Memory B cell (primary cell): ENCODE measurements at places on chromosomes 11 and 22.
A peak's percentile ranks its signal among the peaks of the same experiment; 100 is the strongest.

DNA sequence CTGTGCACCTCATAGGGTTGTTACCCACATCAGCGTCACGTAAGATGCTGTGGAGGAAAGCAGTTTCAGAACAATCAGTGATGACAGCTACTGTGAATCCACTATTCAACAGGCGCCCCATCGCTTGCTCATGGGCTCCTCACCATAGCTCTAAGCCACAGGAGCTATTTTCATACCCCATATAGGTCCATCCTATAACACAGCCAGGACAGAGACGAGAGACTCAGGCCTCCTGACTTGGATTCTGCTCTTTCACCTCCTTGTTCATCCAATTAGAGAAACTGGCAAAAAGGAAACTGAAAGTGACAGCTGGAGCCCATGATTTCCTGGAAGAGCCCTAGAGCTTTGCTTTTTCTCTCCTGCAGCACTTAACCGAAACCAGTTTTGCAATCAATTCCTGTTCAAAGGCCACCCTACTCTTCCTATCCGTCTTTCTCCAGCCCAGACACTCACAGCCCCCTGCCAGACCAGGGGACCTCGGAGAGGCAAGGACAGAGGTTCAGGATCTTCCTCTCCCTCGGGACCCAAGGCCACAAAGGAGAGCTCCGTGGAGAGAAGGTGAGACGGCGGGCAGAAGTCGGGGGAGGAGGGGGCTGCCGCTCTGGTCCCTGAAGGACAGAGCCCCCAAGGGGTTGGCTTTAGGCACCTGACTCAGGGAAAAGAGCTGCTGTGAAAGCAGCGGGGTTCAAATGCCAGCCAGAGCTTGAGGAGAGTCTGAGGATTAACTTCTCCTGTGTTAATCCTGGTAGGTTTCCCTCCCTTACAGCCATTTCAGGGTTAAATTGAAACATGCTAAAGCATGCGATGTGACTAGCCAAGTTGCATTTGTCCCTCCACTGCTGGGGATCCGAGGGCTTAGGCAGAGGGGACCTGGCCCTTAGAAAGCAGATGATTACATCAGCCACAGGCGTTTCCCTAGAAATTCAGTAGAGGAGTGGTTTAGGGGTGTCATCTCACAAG lies at the start of gene APOL6:
Gene APOL6, plus strand, starts transcription at position 381 of the 960 bp plus-strand sequence. CDS start 7,980 bp downstream, outside the sequence.
- DNase-seq, result peak; percentile 40
- H3K4me3 ChIP-seq, result peak within 1 kb of the TSS; percentile 100
- peak within 1 kb of the TSS; percentile 98 for H3K27ac ChIP-seq
- peaks cover 3% of the 10 kb centered on the region for H3K36me3 ChIP-seq
- H3K27me3 ChIP-seq, result no peaks in the 10 kb centered on the region
- peaks cover 27% of the 10 kb centered on the region for H3K4me1 ChIP-seq

- H3K4me3 ChIP-seq, result no peak overlapping the region
- no peak for DNase-seq
- H3K36me3 ChIP-seq, result no peaks in the 10 kb centered on the region
- H3K27me3 ChIP-seq, result peaks cover 8% of the 10 kb centered on the region
- no peaks in the 10 kb centered on the region for H3K4me1 ChIP-seq
Observed at GRCh38 chr11:123405123-123405592, 24.9 kb upstream of the GRAMD1B start.

- peaks cover 6% of the 10 kb centered on the region for H3K36me3 ChIP-seq
- H3K27ac ChIP-seq, result peak overlapping the region; percentile 38
- H3K4me3 ChIP-seq, result no peak overlapping the region
Observed at GRCh38 chr11:83042964-83043711, 28.6 kb downstream of the RAB30 start.

DNA sequence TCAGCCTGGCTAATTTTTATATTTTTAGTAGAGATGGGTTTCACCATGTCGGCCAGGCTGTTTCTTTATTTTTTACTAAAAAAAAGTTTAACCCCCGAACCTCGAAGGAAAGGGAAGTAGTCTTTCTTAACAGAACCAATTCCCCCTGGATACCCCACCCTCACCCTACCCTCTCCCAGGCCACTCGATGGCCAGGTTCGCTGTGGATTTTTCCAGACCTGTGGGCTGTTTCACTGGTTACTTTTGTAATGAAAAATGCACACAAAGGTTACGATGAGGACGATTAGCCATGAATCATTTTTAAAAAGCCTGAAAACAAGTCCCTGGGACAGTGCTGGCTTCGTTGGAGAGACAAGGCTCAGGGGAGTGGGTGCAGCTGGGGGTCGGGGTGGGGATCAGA lies 2.5 kb downstream of the TSPO start:
- H3K27ac ChIP-seq, result no peak overlapping the region
- peaks cover 26% of the 10 kb centered on the region for H3K4me1 ChIP-seq
- H3K4me3 ChIP-seq, result peak overlapping the region; percentile 53
- no peaks in the 10 kb centered on the region for H3K36me3 ChIP-seq
- H3K27me3 ChIP-seq, result peaks cover 5% of the 10 kb centered on the region

- no peaks in the 10 kb centered on the region for H3K36me3 ChIP-seq
- no peak overlapping the region for H3K4me3 ChIP-seq
- H3K27ac ChIP-seq, result no peak overlapping the region
- no peak for DNase-seq
- H3K27me3 ChIP-seq, result no peaks in the 10 kb centered on the region
- H3K4me1 ChIP-seq, result no peaks in the 10 kb centered on the region
Observed at GRCh38 chr11:16117989-16118756, 238.2 kb downstream of the SOX6 start.

DNA sequence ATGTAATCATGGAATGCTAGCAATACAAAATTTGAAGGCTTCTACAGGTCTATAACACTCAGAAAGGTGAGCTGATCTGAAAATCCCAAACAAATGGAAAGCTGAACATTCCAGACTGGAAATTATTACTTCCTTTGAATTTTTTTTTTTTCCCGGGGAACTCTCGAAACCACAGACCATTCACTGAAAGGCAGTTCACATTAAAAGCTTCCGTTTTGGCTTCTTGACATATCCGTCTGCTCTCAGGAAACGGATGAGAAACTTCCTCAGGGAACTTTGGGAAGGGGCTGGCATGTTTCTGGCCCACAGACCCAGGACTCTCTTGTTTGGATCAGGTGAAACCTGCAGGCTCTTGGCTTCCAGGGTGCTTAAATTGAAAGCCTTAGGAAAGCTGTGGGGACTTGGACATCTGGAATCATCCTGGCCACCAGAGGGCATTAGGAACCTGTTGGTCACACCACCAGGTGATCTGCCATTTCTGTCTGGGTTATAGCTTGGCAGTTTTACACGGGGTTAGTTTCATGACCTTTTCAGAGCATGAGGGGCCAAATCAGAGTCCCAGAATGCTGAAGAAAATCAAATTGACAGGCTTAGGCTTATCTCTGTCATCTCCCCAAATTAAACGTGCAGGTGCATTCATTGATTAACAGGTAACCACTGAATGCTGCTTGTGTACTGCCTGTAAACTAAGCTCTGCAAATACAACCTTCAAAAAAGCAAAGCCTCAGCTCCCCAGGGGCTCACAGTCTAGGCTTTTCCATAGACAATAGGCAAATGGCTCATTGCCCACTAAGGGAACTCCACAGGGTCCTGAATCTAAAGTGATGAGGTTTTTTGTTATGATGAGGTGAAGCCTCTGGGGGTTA lies 22.7 kb upstream of the GRAMD1B start:
- no peaks in the 10 kb centered on the region for H3K4me1 ChIP-seq
- no peaks in the 10 kb centered on the region for H3K36me3 ChIP-seq
- DNase-seq, result no peak
- H3K27me3 ChIP-seq, result peaks cover 8% of the 10 kb centered on the region
- H3K27ac ChIP-seq, result no peak overlapping the region

- peaks cover 2% of the 10 kb centered on the region for H3K4me1 ChIP-seq
- no peak overlapping the region for H3K27ac ChIP-seq
- H3K4me3 ChIP-seq, result no peak overlapping the region
Observed at GRCh38 chr11:60874421-60875365, 7.4 kb downstream of the ZP1 start.

DNA sequence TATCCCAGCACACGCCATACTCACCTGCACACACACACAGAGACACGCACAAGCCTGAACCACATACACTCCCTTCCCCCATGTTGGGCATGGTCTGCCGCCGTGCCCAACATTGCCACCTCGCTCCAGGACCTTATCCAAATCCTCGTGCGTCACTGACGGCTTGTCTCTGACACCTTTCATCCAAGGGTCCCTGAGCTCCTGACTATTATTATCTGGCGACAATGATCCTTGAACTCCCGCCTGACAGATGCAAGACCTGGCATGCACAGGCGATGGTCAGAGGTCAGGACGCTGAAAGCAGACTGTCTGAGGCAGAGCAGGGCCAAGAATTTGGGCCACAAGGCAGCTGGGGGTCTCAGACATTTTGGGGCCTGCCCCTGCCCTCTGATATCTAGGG lies 4.2 kb downstream of the MB start:
- DNase-seq, result no peak
- no peak overlapping the region for H3K27ac ChIP-seq
- peaks cover 12% of the 10 kb centered on the region for H3K4me1 ChIP-seq
- H3K4me3 ChIP-seq, result no peak overlapping the region

- H3K4me3 ChIP-seq, result no peak overlapping the region
- H3K36me3 ChIP-seq, result no peaks in the 10 kb centered on the region
- no peak for DNase-seq
- H3K27ac ChIP-seq, result no peak overlapping the region
- peaks cover 4% of the 10 kb centered on the region for H3K27me3 ChIP-seq
- no peaks in the 10 kb centered on the region for H3K4me1 ChIP-seq
Observed at GRCh38 chr22:30115705-30116104, 35.4 kb downstream of the HORMAD2 start.

DNA sequence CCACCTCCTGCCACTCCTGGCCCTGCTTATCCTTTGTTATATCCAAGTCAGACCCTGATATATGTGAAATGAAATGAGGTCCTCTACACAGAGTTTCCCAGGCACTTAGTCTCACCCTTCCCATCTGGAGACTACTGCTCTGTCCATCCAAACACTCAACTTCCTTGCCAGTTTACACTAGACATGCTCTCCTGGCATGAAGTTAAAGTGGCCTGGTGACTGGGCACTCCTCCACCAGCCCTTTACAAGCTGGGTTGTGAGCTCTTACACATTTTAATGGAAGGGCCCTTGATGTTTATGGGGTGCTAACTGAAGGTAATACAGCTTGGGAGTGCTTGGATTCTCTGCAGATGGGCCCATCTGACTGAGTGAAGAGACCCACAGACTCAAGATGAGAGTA lies 216.1 kb upstream of the NARS2 start:
- DNase-seq, result no peak
- H3K4me3 ChIP-seq, result no peak overlapping the region
- no peaks in the 10 kb centered on the region for H3K4me1 ChIP-seq
- H3K36me3 ChIP-seq, result no peaks in the 10 kb centered on the region

GRCh38 chr11:78801161-78801884 lies 226.7 kb upstream of the NARS2 start:
- H3K27me3 ChIP-seq, result no peaks in the 10 kb centered on the region
- H3K4me3 ChIP-seq, result no peak overlapping the region
- H3K27ac ChIP-seq, result no peak overlapping the region
- no peak for DNase-seq
- no peaks in the 10 kb centered on the region for H3K4me1 ChIP-seq
- no peaks in the 10 kb centered on the region for H3K36me3 ChIP-seq

GRCh38 chr11:69691463-69691862 lies 12.4 kb downstream of the FGF19 start:
- H3K4me1 ChIP-seq, result no peaks in the 10 kb centered on the region
- H3K27me3 ChIP-seq, result peaks cover 30% of the 10 kb centered on the region
- no peak overlapping the region for H3K27ac ChIP-seq
- peaks cover 6% of the 10 kb centered on the region for H3K36me3 ChIP-seq
- no peak for DNase-seq

DNA sequence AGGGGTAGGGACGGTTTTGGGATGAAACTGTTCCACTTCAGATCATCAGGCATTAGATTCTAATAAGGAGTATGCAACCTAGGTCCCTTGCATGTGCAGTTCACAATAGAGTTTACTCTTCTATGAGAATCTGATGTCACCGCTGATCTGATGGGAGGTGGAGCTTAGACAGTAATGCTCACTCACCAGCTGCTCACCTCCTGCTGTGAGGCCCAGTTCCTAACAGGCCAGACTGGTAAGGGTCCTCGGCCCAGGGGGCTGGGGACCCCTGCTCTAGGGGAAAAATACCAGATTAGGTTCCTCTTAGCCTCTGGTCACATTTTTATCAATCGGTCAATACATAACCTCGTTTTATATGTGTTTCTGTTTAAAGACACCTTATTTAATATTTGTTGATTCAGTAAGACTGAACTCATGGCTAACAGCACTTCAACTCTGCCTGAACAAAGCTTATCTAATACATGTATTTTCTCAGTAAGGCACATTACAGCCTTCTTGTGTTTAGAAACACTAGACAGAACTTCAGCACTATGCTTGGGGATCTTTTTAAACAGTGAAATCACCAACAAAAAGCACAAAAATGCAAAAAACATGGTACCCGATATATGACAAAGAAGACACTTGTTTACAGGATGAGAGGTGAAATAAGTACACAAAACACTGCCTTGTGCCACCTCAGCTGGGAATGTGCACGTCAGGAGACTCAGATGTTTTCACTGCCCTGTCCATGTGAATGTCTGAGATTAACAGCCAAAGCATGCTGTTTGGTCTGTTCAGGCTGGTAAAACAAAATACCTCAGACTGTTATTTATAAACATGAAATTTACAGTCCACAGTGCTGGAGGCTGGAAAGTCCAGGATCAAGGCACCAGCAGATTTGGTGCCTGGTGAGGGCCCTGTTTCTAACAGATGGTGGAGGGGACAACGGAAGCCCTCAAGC lies 107.5 kb downstream of the USP35 start:
- no peak overlapping the region for H3K27ac ChIP-seq
- DNase-seq, result no peak
- H3K4me3 ChIP-seq, result no peak overlapping the region

DNA sequence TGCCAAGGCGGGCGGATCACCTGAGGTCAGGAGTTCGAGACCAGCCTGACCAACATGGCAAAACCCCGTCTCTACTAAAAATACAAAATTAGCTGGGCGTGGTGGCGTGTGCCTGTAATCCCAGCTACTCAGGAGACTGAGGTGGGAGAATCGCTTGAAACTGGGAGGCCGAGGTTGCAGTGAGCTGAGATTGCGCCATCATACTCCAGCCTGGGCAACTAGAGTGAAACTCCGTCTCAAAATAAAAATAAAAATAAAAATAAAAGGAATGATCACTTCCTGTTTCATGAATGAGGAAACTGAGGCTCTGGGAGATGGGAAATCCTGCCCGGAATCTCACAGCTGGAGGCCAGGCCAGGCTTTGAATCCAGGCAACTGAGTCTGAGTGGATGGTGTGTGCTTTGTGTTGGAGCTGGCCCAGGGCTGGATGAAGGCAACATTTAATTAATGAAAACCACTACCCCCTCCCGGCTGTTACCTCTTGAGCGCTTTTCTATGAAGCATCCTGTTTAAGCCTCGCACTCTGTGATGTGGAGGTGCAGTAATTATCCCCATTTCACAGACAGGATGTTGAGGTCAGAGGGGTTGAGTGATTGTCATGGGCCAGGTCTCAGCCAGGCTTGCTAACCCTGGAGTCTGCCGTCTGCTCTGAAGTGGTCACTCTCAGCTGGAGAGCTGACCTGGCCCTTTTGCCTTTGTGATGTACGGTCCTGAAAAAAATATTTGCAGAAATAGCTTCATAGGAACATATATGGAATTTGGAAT lies 27.8 kb downstream of the LRP5 start:
- no peaks in the 10 kb centered on the region for H3K36me3 ChIP-seq
- no peak overlapping the region for H3K27ac ChIP-seq
- no peak overlapping the region for H3K4me3 ChIP-seq
- no peaks in the 10 kb centered on the region for H3K27me3 ChIP-seq

- peaks cover 14% of the 10 kb centered on the region for H3K4me1 ChIP-seq
- no peak for DNase-seq
- H3K27me3 ChIP-seq, result no peaks in the 10 kb centered on the region
- peak overlapping the region; percentile 21 for H3K27ac ChIP-seq
Observed at GRCh38 chr11:74909812-74910211, 39.1 kb downstream of the XRRA1 start.

- DNase-seq, result no peak
- H3K27ac ChIP-seq, result no peak overlapping the region
- no peaks in the 10 kb centered on the region for H3K36me3 ChIP-seq
- H3K4me3 ChIP-seq, result no peak overlapping the region
Observed at GRCh38 chr11:103920449-103920848, 116.0 kb upstream of the DDI1 start.
